Neural crest cell (in vitro differentiated cells): ENCODE measurements at places on chromosomes 7 and 10. TPM values are rescaled to one million over a fixed set of nuclear protein-coding genes. Genes with fewer than 3 reads are reported as not detected.

GRCh38 chr10:44466236-44466635, 81.3 kb upstream of the CXCL12 start:
- no peak for DNase-seq

- no peak for DNase-seq
These were observed 48.4 kb downstream of the CCDC6 start for GRCh38 chr10:59857921-59858320.

- DNase-seq, result no peak
These were observed 174.2 kb upstream of the NPS start for GRCh38 chr10:127374901-127375300.

MYH16 gene
- not detected in 2 replicates for total RNA-seq

GRCh38 chr10:118139321-118139720, 92.6 kb upstream of the RAB11FIP2 start:
- DNase-seq, result no peak

- no peak for DNase-seq
These were observed 15.0 kb downstream of the SNX8 start for GRCh38 chr7:2299131-2299829.

- DNase-seq, result peak; percentile 33
These were observed at the start of gene ADAM12 for GRCh38 chr10:126387931-126388911. Gene ADAM12 (minus strand): TSS chr10:126388477. CDS start chr10:126388145, 332 bp downstream.

DNA sequence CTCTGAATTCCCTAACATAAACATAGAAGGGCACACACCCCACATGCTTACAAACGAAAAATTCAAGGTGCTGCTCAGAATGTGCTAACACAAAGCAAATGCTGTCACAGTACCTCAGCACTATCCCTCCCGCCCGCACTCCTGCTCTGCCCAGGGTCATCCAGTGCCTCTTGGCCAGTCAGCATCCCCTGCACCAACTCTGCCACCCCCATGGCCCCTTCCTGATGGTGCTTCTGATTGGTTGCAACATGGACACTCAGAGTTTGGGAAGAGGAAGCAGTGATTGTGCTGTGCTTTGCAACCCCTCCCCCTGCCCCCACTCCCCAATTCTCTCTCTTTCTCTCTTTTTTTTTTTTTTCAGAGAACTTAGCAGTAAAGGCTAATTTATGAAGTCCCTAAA, 13.8 kb upstream of the LEP start:
- DNase-seq, result no peak

- no peak for DNase-seq
These were observed 304.4 kb downstream of the ZEB1 start for GRCh38 chr10:31623466-31623865.

- no peak for DNase-seq
These were observed 242.5 kb upstream of the TMEM229A start for GRCh38 chr7:124275411-124275810.

GCK gene
- total RNA-seq, result 0.42 and 0.52 TPM in 2 replicates

EEPD1 gene
- 5.4 and 5.5 TPM in 2 replicates for total RNA-seq

CSTF2T gene
- total RNA-seq, result 34.0 and 35.3 TPM in 2 replicates

- no peak for DNase-seq
These were observed 4.6 kb downstream of the SEC23IP start for GRCh38 chr10:119896937-119897770.

SLC13A1 gene
- total RNA-seq, result not detected in 2 replicates

- DNase-seq, result no peak
These were observed 65.7 kb downstream of the AOAH start for GRCh38 chr7:36658335-36659171.

DNA sequence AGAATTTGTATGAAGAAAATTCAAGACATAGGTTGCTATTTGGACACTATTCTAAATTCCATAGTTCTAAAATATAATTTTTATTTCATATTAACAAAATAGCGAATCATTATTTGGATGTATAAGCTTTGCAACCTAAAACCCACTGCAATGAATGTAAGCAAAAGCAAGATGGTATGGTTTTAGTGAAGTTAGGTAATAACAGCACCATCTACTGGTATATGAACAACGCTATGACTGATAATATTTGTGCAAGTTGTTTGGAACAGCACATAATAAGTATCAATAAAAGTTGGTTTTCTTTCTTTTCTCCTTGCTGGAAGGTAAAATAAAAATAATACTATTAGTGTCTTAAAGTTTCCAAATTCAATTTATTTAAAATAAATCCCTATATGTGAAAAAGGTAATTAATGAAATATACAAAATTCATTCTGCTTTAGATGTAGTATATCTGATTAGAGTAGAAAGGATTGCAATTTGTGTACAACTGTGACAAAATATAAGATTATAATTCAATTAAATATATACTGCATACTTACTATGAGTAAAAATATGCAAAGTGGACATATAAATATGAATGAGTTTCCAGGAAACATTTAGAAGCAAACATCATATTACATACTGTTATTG, 79.0 kb upstream of the LSM8 start:
- DNase-seq, result no peak

SEC31B gene
- 18.1 and 18.7 TPM in 2 replicates for total RNA-seq

DNA sequence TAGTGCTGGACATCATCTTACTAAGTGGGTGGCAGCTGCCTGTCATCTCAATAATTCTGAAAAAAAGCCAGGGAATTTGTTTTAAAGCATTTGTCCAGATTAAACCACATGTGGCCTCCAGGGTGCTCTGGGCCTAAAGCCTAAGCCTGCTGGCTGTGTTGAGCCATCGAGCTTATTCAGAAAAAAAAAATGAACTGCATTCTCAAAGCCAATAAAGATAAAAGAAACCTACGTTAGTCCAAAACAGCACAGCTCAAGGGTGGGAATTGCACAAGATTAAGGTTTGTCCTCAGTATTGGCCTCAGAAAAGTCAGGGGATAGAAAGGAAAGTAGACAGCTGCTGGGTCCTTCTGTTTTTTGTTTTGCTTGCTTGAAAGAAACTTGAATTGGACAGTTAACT, 22.6 kb upstream of the PRTFDC1 start:
- DNase-seq, result no peak

DNA sequence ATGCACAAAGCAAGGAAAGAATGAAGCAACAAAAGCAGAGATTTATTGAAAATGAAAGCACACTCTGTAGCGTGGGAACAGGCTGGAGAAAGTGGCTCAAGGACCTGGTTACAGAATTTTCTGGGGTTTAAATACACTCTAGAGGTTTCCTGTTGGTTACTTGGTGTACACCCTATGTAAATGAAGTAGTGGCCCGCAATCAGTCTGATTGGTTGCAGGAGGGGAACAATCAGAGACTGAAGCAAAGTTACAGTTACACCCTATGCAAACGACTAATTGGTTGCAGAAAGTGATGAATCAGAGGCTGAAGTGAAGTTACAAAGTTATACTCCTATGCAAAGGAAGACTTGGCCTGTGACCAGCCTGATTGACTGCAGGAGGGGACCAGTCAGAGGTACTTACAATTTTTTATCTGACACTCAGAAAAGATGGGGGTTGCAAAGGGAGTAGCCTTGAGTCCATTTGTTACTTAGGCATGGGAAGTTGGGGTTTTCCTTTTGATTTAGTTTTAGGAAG, 3.6 kb upstream of the MTPN start:
- no peak for DNase-seq

IFIT1B gene
- total RNA-seq, result not detected in 2 replicates

GRM3 gene
- 2.9 and 3.4 TPM in 2 replicates for total RNA-seq

NEBL gene
- total RNA-seq, result 8.4 TPM in 2 replicates

TMEM225B gene
- 0.91 and 1.8 TPM in 2 replicates for total RNA-seq

GRCh38 chr7:128004623-128005022, 26.6 kb downstream of the LRRC4 start:
- DNase-seq, result no peak

- no peak for DNase-seq
These were observed 816.7 kb upstream of the PHF14 start for GRCh38 chr7:10156972-10157371.

INTS1 gene
- 123 and 134 TPM in 2 replicates for total RNA-seq

- DNase-seq, result no peak
These were observed 11.5 kb downstream of the PPIF start for GRCh38 chr10:79358811-79359210.

XPNPEP1 gene
- total RNA-seq, result 76.8 and 78.4 TPM in 2 replicates

DNA sequence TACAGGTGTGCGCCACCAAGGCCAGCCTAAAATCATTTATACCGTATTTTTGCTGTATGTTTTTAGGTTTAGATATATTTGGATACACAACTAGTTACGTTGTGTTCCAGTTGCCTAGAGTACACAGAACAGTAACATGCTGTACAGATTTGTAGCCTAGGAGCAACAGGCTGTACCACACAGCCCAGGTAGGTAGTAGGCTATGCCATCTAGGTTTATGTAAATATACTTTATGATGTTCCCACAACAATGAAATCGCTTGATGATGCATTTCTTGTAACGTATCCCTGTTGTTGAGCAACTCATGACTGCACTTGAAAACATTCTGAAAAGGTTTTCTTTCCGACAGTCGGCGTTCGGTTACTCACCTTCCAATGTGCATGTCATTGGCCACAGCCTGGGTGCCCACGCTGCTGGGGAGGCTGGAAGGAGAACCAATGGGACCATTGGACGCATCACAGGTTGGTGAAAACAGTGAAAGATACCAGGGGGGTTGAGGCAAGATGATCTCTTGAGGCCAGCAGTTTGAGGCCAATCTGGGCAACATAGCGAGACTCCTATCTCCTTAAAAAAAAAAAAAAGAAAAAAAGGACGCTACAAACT, 7.7 kb downstream of the PNLIP start:
- no peak for DNase-seq

- no peak for DNase-seq
These were observed 3.3 kb downstream of the MAP3K8 start for GRCh38 chr10:30437031-30437841.

DNA sequence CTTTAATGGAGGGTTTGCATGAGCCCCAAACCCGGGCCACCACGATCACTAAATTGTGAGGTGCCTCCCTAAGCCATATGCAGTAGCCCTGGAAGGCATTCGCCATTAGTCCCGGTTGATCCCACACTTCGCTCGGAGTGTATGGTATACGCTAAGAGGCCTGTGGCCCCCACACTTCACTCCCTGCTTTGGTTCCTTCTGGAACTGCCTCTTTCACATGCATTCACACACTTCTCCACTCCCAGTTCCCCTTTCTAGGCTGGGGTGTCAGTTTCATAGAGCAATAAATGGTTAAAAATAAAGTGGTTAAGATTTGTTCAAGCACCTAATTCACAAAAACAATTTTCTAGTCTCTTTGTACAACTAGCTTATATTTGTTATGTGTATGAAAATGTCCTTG, 212.1 kb upstream of the KCND2 start:
- DNase-seq, result no peak

DNA sequence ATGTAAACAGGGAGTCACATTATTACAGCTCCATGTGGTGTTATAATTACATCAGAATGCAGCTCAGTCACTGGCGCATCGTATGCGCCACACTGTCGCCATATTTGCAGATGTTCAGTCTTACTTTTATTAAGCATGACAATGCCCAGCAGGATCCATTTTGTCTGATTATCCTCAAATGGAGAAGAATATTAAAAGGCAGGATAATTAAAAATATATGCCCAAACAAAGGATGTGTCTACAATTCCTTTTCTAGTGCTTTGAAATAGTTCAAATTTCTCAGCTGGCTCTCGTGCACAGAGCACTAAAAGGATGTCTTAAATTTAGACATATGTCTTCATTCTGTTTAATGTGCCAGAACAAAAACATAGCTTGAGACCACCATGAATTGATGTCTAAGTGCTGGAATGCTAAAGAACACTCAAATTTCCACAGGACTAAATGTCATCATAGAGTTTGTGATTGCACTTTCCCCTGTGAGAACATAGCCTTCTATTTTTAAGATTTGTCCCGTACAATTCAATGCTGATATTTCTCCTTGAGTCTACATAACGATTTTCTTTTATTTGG, 168.0 kb downstream of the DKK1 start:
- DNase-seq, result no peak

DNA sequence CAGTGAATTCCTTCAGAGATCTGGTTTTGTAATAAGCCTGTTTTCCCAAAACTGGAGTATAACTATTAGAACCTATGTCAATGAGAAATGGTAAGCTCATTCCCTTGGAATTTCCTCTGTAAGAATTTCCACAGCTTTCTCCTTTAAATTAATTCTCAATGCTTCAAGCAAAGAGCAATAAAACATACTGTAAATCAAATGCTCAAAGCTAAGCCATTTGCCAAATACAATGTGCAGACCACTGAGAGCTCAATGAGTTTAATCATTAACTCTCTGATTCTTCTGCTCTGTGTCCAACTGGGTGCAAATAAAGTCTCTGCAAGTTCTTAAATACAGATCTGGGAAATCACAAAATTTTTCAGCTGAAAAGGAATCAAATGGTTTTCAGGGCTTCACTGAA, 227.6 kb upstream of the IMMP2L start:
- DNase-seq, result no peak

- no peak for DNase-seq
These were observed 66.0 kb upstream of the SHH start for GRCh38 chr7:155878250-155878649.

CAMK1D gene
- 6.4 and 6.5 TPM in 2 replicates for total RNA-seq

- no peak for DNase-seq
These were observed 34.1 kb upstream of the SFRP5 start for GRCh38 chr10:97805949-97806348.

DNA sequence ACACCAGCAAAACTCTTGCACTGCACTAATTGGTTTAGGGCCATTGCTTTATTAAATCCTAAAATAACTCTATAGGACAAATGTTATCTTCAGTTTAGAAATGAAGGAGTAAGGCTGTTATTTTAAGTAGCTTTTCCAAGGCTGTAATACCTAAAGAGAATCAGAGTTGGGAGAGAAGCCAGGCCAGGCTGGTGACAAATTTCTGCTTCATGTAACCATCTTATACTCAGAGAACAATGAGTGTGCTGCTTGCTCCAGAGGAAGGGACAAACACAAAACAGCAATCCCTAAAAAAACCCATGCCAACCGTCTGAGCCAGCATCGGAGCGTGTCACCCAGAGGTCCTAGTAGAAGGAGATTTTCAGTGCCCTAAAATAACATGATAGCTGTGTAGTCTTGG, 49.7 kb upstream of the TARP start:
- no peak for DNase-seq

DNA sequence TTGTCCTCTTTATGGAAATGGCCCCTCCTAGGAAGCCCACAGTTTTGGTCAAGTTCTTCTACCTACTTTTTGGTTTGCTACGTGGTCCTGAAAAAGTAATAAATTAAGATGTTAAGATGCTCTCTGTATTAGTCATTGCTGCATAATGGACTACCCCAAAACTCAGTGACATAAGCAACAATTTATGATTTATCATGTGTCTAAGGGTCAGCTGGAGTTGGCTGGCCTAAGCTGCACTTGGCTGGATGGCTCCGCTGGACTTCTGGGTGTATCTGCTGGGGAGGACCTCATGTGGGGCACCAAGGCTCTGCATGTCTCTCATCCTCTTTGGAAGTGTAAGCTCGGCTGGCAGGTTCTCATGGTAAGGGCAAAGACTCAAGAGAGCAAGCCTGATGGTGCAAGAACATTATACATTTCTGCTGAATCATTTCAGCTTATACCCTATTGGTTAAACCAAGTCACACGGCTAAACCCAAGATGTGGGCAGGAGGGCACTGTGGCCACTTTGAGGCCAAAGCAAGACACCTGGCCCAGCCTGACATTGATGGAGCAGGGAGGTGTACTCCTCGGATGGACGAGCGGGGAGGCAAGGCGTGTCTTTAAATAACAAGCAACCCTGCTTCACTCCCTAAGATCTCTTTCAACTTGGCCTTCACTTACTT, 47.7 kb downstream of the TBXAS1 start:
- DNase-seq, result no peak

HOXA9 gene
- total RNA-seq, result 9.0 and 10.0 TPM in 2 replicates

GRCh38 chr10:127151981-127152699, 44.3 kb downstream of the INSYN2A start:
- DNase-seq, result no peak
